ENCODE measurements at places on chromosomes 3 and 15.
A peak's percentile ranks its signal among the peaks of the same experiment; 100 is the strongest.

DNA sequence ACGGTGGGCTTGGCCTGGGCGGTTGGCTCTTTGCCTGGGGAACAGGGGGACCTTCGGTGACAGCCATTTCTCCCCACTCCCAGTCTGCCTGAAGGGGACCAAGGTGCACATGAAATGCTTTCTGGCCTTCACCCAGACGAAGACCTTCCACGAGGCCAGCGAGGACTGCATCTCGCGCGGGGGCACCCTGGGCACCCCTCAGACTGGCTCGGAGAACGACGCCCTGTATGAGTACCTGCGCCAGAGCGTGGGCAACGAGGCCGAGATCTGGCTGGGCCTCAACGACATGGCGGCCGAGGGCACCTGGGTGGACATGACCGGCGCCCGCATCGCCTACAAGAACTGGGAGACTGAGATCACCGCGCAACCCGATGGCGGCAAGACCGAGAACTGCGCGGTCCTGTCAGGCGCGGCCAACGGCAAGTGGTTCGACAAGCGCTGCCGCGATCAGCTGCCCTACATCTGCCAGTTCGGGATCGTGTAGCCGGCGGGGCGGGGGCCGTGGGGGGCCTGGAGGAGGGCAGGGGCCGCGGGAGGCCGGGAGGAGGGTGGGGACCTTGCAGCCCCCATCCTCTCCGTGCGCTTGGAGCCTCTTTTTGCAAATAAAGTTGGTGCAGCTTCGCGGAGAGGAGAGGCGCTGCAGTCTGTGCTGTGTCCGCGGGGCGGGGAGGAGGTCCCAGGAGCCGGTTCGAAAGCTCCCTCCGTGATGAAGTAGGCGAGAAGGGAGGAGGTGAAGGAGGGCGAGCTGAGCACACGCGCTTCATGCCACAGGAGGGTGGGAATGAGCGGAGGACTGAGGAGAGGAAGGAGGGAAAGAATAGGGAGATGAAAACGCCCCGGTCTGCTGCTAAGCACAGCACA, 9.6 kb downstream of the CLEC3B start:
- DNase-seq, result no peak

DNA sequence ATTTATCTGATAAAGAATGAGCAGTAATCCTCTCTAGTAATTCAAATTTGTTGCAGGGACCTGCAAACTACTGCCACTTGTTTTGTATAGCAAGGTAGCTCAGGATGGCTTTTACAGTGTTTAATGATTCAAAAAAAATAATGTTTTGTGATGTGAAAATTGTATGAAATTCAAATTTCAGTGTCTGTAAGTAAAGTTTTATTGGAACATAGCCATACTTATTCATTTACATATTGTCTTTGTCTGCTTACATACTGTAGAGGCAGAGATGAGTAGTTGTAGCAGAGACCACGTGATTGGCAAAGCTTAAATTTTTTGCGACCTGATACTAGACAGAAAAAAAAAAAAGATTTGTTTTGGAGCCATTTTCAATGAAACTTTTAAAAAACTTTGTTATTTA, 6.5 kb upstream of the UTS2B start:
- no peak for DNase-seq

GRCh38 chr15:79290642-79291275, 8.2 kb downstream of the ANKRD34C start:
- DNase-seq, result no peak

DNA sequence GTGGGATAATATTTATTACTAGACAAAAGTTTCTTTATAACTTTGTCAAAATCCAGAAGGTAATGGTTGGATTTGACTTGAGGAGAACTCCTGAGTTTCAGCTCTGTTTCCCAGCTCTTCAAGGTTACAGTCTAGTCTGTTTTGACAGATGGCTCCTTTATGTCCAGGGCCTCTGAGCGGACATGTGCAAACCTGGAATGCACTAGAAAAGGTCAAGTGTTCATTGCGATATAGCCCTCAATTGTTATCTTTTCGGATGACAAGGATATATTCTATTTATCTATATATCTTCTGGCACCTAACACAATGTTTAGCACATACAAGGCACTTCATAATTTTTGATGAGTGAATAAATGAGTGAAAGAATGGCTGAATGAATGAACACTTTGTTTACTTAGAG, 513.2 kb upstream of the GOLIM4 start:
- no peak for DNase-seq

GRCh38 chr15:50134524-50135024, 15.5 kb upstream of the ATP8B4 start:
- DNase-seq, result no peak

DNA sequence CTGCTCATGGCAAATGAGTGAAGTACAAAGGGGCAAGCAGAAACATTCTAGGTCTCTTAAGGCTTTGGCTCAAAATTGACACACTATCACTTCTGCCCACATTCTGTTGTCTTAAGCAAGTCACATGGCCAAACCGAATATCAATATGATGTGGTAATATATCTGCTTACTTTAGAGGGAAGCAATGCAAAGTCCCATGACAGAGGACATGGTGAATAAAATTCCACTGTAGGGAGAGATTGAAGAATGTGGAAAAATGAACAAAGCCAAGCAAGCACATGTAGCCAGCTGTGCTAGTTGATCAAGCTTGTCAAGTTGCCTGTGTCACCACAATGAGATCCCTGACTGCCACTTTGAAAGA, 11.2 kb upstream of the TBC1D5 start:
- DNase-seq, result no peak

- no peak for DNase-seq
Measured at GRCh38 chr3:29565236-29565635, 284.4 kb downstream of the RBMS3 start.

- DNase-seq, result no peak
Measured at GRCh38 chr3:36988356-36988755, 4.6 kb downstream of the EPM2AIP1 start.

GRCh38 chr3:194136519-194137007, 615 bp downstream of the HES1 start:
- no peak for DNase-seq

- DNase-seq, result no peak
Measured at GRCh38 chr3:156533205-156533604, 21.7 kb downstream of the SSR3 start.

DNA sequence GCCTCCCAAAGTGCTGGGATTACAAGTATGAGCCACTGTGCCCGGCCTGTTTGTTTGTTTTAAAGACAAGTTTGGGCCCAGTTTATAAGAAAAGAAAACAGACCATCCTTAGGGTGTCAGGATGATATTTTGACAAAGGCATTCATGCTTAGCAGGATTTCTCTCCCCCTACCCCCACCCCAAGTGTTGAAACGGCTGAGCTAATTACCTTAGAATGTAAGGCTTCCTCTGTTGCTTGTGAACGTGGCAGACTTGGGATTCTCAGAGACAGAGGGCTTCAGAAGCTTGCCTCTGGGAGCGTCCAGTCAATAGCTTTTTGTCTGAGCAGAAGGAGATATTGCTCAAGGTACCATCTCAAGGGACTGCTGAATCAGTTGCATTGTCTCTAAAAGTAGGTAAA, 24.0 kb downstream of the FLNB start:
- no peak for DNase-seq

GRCh38 chr3:55525436-55525835, 38.3 kb upstream of the WNT5A start:
- DNase-seq, result no peak

DNA sequence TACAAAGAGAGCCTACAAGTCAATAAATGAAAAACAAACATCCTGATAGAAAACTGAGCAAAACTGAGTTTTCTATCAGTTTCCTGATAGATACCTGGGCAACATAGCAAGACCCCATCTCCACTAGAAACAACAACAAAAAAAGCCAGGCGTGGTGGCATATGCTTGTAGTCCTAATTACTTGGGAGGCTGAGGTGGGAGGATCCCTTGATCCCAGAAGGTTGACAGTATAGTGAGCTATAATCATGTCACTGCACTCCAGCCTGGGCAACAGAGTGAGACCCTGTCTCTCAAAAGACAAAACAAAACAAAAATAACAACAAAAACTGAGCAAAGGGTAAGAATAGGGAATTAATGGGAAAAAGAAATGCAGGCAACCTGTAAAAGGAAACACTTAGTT, 23.9 kb upstream of the UBE2E1 start:
- no peak for DNase-seq

DNA sequence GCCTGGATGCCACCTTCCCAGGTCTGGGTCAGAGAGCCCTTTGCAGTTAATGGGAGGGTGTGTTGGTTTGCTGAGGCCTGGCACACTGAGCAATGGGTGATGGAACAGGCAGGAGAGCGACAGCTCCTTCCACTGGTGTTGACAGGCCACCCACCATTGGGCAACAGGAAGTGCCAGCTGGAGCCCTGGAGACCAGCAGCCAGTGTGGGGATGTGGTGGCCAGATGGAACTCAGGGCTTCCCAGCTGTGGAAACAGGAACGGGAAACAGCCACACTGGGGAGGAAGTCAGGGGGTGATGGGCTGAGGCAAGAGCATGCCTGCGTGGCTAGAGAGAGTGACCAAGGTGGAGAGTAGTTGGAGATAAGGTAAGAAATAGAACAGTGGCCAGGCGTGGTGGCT, 9.3 kb downstream of the PSTPIP1 start:
- DNase-seq, result no peak

- no peak for DNase-seq
Measured at GRCh38 chr3:185401319-185401955, 38.5 kb downstream of the MAP3K13 start.

- DNase-seq, result no peak
Measured at GRCh38 chr3:153173758-153174516, 11.9 kb downstream of the RAP2B start.

- no peak for DNase-seq
Measured at GRCh38 chr15:101266034-101266433, 11.3 kb downstream of the SELENOS start.

GRCh38 chr15:29636140-29636539, 186.1 kb downstream of the TJP1 start:
- no peak for DNase-seq

GRCh38 chr3:180680097-180680430, 775 bp upstream of the CCDC39 start:
- DNase-seq, result no peak

- no peak for DNase-seq
Measured at GRCh38 chr3:56144805-56145204, 323.5 kb downstream of the ERC2 start.

GRCh38 chr3:32934150-32934742, 17.2 kb upstream of the CCR4 start:
- no peak for DNase-seq

DNA sequence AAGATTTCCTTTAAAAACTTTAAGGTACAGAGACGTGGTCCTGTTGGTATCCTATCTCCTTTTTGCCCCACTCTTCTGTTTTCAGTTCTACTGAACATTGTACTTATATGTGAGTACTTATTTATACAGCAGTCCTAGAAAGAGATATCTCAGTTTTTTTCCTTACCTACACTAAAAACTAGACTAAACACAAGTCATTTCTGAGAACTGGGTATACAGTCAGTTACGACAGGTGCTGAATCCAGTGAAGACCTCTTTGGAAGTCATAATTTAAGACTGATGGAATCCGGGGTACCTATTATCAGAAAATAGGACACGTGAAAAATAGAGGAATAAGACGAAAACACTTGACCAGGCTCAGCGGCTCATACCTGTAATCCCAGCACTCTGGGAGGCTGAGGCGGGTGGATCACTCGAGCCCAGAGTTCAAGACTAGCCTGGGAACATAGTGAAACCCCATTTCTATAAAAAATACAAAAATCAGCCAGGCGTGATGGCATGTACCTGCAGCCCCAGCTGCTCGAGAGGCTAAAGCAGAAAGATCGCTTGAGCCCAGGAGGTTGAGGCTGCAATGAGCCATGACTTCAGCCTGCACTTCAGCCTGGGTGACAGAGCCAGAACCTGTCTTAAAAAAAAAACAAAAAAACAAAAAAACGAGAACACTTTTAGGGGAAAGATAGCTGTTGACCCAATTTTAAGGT, 76.3 kb downstream of the KLHL25 start:
- no peak for DNase-seq

DNA sequence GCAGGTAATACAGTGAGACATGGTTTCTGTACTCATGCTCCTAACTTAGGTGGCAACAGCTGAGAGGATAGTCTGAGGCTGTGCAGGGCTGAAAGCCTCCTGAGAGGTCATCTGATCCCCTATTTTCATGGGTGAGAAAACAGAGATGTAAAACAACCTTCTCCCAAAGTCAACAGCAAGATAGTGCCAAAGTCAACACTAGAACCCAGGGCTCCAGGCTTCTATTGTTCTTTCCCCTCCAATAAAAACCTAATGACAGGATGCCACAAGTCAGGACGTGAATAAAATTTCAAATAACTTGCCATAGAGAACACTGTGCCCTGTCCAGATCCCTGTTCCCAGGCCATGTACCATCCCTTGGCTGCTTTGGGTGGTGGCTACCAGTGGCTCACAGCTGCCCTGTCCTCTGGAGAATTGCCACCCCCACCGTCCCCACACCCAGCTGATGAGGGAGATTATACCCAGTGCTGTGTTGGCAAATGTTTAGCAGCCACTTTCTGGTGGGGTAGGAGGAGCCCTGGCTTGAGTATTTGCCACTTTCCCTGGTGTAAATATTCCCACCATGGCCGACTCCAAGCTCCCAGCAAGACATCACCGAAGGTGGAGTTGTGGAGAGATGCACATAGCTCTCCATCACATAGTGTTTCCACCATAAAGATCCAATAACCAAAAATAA, 54.8 kb downstream of the SRGAP3 start:
- peak; percentile 44 for DNase-seq

- no peak for DNase-seq
Measured at GRCh38 chr15:35519541-35520149, 26.3 kb downstream of the DPH6 start.

- DNase-seq, result no peak
Measured at GRCh38 chr3:127162947-127163645, 29.8 kb upstream of the PRR23E start.

DNA sequence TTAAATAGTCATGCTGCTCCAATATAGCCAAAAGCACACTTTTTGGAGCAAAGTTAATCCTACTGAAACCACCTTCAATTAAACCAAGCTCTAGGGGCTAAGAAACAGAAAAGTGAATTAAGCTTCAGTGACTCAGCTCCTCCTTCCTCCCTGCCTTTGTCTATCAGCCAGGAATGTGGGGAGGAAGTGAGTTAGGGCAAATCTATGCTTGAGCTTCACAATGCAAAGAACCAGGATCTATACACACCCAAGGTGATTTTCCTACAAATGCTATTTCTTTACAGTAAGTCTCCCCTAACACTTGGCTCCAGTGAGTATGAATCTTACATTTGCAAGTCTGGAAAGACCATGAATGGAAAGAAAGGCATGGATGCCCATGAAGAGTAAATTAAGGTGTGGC, 212.1 kb downstream of the P3H2 start:
- peak; percentile 88 for DNase-seq

DNA sequence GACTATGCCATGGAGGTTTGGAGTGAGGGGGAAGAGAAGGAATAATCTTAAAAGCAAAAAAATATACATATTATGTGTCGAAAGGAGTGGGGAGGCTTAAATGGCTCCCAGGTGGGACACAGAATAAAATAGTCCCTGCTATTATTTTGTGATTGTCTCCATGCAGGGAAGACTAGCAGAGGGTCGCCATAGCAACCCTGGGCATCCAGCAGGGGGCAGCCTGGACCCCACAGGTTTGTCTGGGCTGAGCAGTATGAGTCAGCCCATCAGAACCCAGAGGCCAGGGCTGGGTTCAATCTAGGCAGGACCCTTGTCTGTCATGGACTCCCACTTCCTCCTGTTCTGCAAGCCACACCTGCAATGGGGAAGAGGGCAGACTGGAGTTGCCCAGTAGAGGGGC, 17.6 kb upstream of the LINGO1 start:
- no peak for DNase-seq
